ENCODE measurements at places on chromosomes 16 and 17.

- DNase-seq, result no peak
These were observed 2.7 kb upstream of the CCDC57 start for GRCh38 chr17:82215095-82215971.

GRCh38 chr17:66494023-66494803 lies 191.8 kb downstream of the PRKCA start:
- no peak for DNase-seq

DNA sequence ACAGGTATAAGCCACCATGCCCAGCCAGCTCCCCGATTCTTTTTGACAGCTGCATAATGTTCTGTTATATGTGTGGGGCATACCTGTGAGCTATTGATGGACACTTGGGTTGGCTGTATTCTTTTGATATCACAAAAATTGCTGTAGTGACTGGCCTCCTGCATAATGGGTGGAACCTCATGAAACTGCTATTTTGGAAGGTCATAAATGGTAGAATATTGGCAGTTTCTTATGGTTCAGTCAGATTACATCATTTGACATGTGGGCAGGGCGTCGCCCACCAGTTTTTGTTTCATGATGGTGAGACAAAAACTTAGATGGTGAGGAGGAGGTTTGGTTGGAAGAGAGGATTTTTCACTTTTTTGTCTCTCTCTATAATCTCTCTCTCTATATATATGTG lies 26.7 kb upstream of the POLR3E start:
- DNase-seq, result no peak

GRCh38 chr16:86522634-86523033 lies 12.3 kb downstream of the FOXF1 start:
- DNase-seq, result no peak

- no peak for DNase-seq
These were observed 96.5 kb upstream of the CRHR1 start for GRCh38 chr17:45687594-45687993.

GRCh38 chr16:60748366-60748765 lies 1287.9 kb downstream of the CDH8 start:
- DNase-seq, result no peak

- peak; percentile 20 for DNase-seq
These were observed 979 bp downstream of the ABHD15 start for GRCh38 chr17:29565643-29566472.

GRCh38 chr17:40219594-40220338 lies 662 bp downstream of the WIPF2 start:
- no peak for DNase-seq

DNA sequence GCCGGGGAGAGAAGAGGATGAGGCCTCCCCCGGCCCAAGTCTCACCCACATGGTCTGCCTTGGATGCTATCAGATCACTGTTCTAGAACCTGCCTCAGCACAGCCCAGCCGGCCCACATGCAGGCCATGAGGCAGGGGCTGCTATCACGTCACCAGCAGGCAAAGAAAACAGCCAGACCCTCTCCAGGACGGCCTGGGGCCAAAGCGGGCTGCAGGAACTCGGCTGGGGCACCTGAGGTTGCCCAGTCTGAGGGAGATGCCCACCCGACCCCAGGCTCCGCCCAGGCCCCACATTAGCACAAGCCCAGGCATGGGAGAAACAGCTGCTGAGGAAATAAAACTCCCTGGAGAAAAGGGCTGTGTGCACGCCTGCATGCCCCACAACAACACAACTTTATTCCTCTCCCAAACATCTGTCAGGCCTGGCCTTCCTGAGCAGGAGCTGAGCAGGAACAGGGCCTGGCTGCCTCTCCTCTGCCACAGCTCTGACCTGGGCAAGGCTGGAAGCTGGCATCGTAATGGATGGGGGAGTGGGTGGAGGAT lies 6.7 kb upstream of the SMIM5 start:
- no peak for DNase-seq

GRCh38 chr17:29572691-29573557 lies 4.4 kb downstream of the TP53I13 start:
- peak; percentile 57 for DNase-seq

DNA sequence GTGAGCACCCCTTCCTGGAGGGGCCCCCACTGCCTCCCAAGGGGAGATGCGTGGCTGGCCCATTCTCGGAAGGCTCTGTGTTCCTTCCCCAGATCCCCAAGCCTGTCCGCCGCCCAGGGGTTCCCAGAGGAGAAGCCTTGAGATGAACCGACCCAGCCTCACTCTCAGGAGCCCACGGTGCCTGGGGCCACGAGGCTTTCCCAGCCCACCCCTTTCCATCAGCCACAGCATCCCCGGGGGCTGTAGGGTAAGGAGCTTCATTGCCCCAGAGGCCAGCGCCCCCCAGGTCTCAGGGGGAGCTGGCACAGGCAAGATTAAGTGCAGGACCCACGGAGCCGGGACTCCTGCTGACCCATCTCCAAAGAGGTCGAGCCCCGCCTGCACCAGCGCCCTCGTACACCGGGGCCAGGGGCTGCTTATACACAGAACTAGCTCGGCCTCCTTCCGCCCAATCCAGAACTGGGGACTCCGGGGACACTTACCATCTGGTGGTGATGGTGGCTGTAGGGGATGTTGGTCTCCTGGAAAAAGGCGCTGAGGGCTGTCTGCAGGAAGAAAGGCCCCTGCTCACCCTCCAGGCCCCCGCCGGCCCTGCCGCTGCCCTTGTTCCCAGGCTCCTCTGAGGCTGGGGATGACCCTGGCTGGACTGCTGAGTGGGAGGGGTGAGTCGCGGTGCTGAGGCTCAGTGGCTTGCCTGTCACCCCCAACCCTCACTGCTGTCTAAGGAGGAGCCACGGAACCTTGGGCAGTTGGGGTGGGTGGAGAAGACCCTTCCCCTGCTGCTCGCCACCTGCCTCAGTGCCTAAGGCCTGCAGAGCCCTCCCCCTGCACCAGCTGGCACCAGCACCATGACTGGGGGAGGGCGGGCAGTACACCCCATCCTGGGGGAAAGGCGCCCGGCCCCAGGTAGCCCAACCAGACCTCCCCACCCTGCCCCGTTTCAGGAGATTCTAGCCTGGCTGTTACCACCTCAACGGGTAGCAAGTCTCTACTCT lies 4.4 kb downstream of the UBALD1 start:
- no peak for DNase-seq

DNA sequence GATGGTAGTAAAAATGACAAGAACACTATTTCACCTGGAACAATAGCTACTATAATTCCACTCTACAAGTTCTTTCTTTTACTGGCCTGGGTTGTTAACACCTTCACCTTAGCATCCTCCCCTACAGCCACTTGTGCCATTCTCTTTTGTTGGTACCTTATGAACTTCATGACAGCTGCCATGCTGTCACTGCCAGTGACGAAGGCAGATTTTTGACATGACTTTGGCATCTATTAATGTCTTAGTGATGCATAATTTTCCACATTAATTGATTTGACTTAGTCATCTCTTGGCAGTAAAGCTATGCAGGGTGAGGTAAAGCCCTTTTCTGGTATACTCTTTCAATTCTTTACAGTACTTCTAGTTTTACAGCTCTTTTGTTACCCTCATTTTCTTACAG lies 207.9 kb downstream of the TANC2 start:
- DNase-seq, result no peak
